ENCODE measurements at places on chromosomes 11 and 22.
A peak's percentile ranks its signal among the peaks of the same experiment; 100 is the strongest.

DNA sequence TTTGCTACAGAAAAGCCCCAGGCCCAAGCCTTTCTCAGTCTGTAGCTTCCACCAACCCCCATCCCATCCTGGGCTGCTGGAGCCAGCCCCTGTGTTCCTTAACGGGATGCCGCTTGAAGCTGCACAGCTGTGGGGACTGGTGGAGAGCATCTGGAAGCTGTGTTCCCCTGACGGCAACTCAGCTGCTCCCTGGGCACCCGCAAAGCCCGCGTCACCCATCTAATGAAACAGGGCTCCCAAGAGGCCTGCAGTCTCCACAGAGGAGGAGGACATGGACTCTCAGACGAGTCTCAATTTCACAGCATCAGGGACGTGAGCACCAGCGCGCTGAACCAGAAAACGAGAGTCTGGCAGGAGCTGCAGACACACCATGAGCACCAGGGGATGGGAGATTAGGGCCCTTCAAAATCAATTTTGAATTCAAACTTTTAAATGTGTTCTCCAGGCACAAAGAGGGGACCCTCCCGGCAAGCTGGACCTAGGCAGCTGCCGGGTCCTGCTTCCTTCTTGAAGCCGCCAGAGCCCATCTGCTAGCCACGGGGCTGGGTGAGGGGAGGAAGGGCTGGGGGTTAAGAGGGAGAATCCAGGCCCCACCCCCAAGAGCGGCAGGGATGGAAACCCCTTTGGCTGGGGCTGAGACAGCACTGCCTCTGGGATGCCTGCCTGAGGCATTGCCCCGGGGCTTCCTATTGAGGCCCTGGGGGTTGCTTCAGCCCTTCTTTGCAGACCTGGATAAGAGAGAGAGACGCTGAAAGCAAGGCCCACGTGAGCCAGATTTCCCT is 21.0 kb downstream of the LMO1 start:
- no peak for DNase-seq

- DNase-seq, result no peak
Measured at GRCh38 chr11:64833198-64833502, 11.3 kb downstream of the CDC42BPG start.

DNA sequence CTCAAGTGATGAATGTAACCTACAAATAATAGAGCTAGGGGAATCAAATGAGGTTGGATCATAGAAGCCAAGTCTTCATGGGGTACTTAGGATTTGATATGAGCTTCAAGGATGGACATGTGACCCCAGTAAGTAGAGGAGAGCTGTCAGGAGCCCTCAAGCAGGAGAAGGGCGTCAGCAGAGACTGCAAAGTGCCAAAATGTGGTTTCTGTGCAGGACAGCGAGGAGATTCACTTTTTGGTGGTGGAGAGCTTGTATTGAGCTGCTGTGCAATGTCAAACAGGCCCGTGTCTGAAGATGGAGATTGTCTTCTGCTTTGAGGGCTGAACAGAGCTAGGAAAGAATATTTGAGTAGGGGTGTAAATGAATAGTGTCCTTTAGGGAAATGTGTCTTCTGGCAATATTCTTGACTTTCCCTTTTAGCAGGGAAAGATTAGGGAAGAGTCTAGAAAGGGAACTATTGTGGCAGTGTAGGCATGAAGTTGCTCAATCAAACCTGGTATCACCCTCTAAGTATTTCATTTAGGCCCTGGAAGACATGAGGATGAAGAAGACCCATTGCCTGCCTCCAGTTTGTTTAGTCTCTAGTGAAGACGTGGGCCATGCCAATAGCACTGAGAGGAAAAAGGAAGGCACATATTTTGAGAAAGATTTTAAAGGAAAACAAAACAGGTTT is 31.2 kb upstream of the SORL1-AS1 start:
- no peak for DNase-seq

DNA sequence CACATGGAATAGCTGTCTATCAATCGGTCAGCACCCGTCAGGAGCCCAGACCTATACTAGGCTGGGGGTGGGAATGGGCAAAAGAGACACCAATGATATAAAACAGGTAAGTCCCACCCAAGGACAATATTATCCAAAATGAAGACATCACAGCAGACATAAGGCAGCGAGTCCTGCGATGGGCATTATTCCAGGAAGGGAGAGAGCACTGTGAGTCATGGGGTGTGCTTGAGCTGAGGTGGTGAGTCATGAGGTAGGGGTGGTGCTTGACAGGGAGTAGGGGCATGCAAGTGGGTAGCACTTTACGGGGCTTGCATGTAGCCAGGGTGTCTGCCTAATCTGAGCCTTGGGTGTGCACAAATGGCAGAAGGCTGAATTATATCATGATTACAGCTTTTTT is 605.0 kb upstream of the CADM1 start:
- DNase-seq, result no peak

GRCh38 chr11:117997406-117997805 is 11.2 kb downstream of the IL10RA start:
- DNase-seq, result no peak

DNA sequence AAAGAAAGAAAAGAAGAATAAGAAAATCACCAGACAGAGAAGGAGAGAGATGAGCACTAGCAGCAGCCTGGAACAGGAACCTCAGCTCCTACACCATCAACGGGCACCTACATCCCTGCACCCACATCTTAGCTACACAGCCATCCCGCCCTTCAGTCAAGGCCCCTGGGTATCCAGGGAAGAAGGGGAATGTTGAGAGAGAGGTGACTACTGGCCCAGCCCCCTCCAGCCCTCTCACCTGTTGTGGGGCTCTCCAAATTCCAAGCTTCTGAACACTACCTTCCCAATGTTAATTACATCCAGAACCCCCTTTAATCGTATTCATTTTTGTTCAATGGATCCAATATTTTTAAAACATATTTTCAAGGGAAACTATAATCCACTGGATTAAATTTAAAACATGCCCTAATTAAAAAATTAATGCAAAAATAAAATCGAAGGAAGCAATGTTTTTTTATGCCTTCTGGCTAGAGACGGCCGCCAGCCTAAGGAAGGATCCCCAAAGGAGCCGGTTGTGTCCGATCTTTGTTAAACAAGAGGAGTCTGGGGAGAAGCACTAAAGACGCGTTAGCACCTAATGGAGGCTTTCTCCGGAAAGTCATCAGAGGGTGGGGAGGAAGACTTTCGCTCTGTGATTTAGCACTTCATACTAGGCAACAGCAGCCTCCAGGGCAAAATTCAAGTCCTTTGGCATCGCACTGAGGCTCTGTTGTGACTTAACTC is 9.5 kb downstream of the TPST2 start:
- DNase-seq, result no peak

GRCh38 chr22:23060612-23061400 is 9.5 kb upstream of the GNAZ start:
- DNase-seq, result no peak

GRCh38 chr11:96045622-96046456 is 121.9 kb upstream of the MTMR2 start:
- DNase-seq, result no peak

- no peak for DNase-seq
Measured at GRCh38 chr22:47371263-47372090, 609.0 kb downstream of the TBC1D22A start.

DNA sequence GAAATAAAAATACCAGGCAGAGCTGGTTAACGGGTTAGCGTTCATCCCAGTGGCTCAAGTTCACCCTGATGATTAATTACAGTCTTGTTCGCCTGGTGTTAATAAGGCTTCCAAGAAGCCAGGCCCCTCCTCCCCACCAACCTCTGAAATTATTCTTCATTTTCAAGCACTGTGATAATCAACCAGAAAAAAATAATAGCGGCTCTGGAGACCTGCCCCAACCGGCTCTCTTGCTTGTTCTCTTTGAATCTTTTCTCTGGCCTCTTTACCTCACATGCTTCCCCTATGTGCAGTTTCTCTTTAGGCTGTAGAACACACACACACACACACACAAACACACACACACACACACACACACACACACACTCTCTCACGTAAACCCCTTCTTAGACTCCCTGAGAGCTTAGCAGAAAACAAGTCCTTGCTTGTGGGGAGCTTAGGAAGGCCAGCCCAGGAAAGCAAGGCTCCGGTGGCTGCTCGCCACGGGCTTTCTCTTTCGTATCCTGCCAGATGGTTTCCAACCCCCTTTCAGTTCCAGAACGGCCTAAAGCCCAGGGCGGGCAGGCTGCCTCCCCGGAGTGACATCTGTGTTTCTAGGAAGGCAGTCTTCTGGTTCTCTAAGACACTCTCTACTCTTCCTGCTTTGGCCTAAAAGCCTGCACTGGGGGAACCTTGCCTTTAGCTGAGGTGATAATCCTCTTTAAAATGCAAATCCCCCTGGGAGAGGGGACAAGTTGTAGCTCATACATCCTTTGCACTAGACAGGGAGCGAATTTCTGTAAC is 106.4 kb upstream of the SESN3 start:
- DNase-seq, result peak; percentile 11

DNA sequence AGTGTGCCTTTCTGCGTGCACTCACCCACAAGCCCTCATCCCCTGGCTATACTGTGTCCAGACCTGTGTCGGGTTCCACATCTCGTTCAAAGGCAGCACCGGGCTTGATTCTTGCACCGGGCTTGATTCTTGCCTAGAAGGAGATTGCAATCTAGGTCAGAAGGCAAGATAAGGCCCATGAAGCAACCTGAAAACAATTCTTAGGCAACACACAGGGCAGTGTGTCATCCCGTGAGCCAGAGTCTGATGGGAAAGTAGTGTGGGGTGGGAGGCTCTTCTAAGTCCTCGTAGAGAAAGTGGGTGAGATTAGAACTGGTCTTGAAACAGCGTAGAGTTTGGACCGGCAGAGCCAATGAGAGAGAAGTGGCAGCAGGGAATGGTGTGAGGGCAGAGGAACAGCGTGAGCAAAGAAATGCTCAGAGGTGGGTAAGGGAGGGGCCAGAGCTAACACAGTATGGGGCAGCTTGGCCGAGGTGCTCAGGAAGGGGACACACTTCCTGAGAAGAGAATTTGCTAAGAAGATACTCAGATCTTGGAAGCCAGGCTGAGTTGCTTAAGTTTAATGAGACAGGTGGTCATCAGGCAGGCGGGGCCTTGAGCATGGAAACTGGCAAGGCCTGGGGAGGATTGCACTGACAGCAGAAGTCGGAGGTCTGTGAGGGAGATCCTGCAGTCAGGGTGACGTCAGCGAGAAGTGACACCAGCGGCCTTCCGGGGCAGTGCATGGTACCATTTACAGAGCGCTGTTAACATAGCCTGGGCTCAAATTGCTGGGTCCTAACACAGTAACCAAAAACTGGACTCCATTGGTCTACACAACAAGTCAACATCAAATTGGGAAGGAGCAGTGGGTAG is 40.7 kb upstream of the DKK3 start:
- DNase-seq, result no peak

DNA sequence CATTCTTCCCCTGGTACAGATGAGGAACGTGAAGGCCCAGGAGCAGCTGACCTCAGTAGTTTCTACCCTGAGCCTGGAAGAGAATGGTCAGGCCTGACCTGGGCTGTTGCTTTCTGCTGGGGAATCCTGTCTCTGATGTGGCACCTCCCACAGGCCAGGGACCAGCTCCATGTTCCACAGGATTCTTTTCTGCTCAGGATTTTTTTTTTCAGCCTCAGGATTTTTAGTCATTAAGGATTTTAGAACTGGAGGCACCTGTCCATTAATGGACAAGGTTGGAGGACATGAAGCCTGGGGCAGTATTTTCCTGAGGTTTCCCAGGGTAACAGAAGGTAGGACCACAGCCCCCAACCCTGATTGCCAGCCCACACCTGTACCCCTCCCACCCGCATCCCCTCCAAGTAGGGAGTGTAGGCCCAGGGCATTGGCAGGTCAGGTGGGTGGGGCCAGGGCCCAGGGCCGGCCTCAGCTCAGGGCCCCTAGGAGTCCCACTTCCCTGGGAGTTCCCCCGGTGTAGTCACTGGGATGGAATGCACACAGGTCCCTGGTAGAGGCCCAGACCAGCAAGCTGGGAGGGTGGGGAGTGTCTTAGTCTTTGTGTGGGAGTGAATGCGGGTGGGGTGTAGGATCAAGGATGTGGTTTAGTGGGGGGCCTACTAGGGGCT is 16.1 kb downstream of the BIK start:
- no peak for DNase-seq

- DNase-seq, result no peak
Measured at GRCh38 chr22:47218671-47219070, 456.2 kb downstream of the TBC1D22A start.

GRCh38 chr11:118260353-118260752 is 3.7 kb downstream of the MPZL2 start:
- no peak for DNase-seq

- DNase-seq, result no peak
Measured at GRCh38 chr22:43882122-43882767, 9.6 kb downstream of the PNPLA5 start.

GRCh38 chr11:2700415-2701211 is 819 bp upstream of the KCNQ1OT1 start:
- DNase-seq, result no peak

- no peak for DNase-seq
Measured at GRCh38 chr11:100434821-100435641, 252.1 kb upstream of the ARHGAP42 start.

GRCh38 chr11:43969543-43969942 is 27.1 kb downstream of the C11orf96 start:
- no peak for DNase-seq

GRCh38 chr11:63663809-63664208 is 7.4 kb downstream of the ATL3 start:
- DNase-seq, result no peak

GRCh38 chr22:45314054-45314721 is 4.5 kb downstream of the FAM118A start:
- DNase-seq, result no peak

GRCh38 chr22:27476729-27477128 is 324.8 kb downstream of the MN1 start:
- no peak for DNase-seq

GRCh38 chr11:128357073-128357472 is 230.3 kb downstream of the ETS1 start:
- DNase-seq, result no peak

DNA sequence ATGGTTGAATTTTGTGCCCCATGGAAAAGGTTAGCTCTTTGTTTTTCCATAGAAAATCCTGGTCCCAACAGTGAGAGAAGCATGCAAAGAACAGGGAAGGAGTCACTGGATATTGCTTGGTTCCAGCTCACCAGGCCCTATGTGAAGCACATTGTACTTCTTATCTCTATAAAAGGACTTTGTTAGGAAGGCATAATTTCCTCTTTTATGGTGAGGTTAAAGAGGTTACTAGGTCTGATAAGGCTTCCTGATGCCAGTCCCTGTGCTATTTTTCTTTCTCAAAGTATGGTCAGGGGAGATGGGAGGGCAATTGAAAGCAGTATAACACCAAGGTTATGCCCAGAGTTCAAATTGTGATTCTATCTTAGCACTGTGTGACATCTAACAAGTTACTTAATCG is 162.6 kb downstream of the KIF18A start:
- DNase-seq, result no peak

- DNase-seq, result no peak
Measured at GRCh38 chr11:106684944-106685343, 333.3 kb downstream of the GUCY1A2 start.

Data from bone marrow (tissue), 2 donors.